CD8-positive, alpha-beta memory T cell (primary cell): ENCODE measurements at places on chromosomes 6 and 20.

GRCh38 chr20:64231621-64232550, 23.7 kb upstream of the PCMTD2 start:
- no peak for DNase-seq

- no peak for DNase-seq
Measured at GRCh38 chr6:167946007-167946406, 51.5 kb upstream of the KIF25 start.

GRCh38 chr6:90326404-90327057, 29.9 kb upstream of the BACH2 start:
- DNase-seq: no peak

- DNase-seq: no peak
Measured at GRCh38 chr20:47003223-47003622, 108.6 kb downstream of the EYA2 start.

DNA sequence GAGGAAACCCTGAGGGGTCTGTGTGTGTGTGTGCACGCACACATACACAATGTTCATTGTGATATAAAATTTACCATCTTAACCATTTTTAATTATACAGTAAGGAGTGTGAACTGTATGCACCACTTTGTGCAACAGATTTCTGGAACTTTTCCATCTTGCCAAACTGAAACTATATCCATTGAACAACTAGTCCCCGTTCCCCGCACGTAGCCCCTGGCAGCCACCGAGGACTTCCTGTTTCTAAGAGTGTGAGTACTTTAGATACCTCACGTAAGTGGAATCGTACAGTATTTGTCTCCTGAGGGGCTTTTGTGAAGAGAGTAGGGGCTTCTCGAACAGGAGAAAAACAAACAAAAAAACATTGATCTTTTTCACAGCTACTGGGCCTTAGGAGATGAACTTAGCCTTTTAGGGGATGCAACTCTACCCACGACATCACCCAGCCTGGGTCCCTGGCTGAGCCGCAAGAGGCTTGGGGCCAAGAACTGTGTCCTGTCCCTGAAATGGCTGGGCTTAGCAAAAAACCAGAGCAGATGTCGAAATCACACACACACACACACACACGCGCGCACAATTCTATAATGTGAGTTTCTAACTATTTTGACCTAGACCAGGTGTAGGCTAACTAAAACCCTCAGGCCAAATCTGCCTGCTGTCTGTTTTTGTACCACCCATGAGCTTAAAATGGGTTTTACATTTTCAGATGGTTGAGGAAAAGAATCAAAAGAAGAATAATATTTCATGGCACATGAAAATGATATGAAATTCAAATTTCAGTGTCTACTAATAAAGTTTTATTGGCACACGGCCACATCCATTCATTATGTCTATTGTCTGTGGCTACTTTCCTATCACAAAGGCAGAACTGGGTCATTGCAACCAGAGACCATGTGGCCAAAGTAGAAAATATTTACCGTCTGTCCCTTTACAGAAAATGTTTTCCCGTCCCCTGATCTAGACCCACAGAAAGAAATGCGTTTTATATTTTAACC, 144.2 kb downstream of the EYA2 start:
- no peak for DNase-seq

DNA sequence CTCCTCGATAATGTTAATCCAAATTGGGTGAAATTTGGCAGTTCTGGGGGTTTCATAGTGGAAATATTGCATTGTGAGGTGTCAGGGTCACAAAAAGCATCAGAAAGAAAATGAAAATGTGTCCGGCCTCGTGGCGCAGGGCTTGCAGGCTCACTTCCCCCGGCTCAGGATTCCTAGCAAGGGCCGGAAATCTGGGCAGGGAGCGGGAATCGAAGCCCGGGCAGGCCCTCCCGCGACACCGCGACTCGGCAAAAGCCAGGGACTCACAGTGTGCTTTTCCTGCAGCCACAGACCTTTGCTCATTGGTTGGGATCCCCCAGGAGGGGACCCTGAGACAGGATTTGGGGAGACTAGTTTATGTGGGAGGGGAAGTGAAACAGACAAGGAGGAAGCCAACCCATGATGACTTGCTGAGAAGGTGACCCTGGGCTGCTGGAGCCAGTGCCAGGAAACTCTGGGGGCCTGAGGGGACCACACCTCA, 847 bp upstream of the CD93 start:
- no peak for DNase-seq

- DNase-seq: no peak
Measured at GRCh38 chr6:135451617-135452190, 45.8 kb downstream of the AHI1 start.

GRCh38 chr20:63183422-63184146, 32.3 kb downstream of the YTHDF1 start:
- peak; percentile 35 for DNase-seq

- no peak for DNase-seq
Measured at GRCh38 chr6:154887051-154887450, 108.1 kb upstream of the TIAM2 start.

GRCh38 chr6:113330636-113330946, 526.6 kb upstream of the MARCKS start:
- DNase-seq: no peak

- no peak for DNase-seq
Measured at GRCh38 chr6:15254070-15254975, 8.5 kb downstream of the JARID2 start.

GRCh38 chr6:54244430-54244829, 63.8 kb upstream of the TINAG start:
- no peak for DNase-seq

DNA sequence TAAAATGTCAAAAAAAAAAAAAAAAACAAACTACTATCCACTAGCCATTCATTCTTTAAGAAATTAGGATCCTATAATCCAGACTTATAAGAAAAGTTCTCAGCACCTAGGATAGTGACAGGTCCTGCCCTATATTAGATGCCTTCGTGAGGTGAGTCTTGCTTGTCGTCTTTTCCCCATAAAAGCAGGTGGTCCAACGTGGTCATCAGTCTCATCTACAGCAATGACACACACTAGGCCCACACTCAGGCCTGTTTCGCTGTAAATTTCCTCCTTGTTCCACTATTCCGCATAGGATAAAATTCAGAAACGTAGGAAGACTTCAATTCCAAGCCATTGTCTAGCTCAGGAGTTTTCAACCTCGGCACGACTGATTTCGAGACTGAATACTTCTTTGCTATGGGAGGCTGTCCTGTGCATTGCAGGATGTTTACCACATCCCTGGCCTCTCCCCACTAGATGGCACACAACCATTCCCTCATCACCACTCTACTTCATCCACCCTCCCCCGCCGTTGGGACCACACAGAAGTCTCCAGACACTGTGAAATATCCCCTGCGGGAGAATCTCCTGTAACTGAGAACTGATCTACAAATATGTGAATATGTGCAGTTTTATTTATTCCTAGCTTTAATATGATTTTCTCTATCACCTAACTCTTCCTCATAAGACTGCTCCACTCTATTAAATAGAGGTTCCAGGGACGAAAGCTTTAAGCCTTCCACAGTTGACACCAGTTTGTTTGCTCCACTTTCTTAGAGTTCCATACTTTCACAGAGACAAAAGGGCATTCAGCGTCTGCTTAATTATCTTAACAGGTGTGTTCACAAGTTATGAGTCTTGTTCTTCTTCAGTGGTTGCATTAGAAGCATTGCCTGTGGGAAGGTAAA, 346.3 kb downstream of the BMP2 start:
- DNase-seq: no peak
